ENCODE measurements at places on chromosomes 11 and 22.

- DNase-seq = no peak
Measured at GRCh38 chr11:64234647-64235379, 429 bp downstream of the VEGFB start.

GRCh38 chr11:91164452-91164822 is 941.6 kb upstream of the CHORDC1 start:
- no peak for DNase-seq

DNA sequence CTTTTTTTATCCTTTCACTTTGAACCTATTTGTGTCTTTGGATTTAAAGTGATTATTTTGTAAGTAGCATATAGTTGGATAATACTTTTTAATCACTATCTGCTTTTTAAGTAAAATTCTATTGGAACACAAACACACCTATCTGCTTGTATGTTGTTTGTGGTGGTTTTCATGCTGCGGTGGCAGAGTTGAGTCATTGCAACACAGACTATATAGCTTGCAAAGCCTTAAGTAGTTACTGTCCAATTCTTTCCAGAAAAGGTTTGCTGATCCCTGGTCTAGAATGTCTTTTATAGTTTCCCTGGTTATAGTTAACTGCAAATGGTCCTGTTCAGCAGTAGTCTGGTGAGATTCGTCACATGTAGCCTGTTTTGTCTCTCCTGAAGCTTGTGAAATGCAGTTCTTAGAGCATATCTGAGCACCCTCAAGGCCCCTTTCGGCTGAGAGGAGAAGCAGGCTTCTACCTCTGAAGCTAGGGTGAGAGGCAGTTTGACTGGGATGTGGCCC is 21.5 kb downstream of the SHANK3 start:
- no peak for DNase-seq

DNA sequence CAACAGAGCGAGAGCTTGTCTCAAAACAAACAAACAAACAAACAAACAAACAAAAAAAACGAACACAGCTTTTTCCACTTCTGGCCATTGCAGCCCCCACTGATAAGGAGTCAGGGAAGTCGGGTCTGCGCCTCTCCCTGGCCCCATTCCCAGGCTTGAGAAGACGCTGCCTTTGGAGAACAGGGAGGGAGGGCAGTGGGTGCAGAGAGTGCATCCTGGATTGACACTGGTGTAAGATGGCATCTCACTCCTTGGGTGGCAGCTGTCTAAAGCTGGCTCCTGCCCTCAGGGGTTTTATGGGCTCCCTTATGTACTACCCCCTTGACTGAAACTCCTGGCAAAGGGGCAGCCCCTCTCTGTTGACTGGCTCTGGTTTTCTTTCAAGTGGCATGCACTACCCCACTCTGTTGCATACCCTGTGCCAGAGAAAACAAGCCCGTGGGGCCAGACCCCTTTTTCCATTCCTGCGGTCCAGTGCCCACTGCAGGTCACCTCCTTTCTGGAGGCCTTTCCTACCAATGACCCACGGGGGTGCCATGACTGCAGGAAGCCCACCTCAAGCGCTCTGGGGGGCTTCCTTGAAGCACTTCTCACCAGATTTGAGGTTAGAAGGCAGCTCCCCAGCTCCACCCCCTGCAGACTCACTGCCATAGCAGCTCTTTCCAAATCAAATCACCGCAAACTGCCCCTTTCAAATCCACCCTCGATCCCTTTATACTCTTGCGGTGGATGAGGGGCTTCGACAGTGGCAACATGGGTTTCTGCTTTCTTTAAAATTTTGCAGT is 12.7 kb downstream of the DRAP1 start:
- no peak for DNase-seq

GRCh38 chr11:64372021-64372420 is 13.1 kb downstream of the RPS6KA4 start:
- no peak for DNase-seq

GRCh38 chr11:56331861-56332491 is 13.9 kb upstream of the OR8K1 start:
- no peak for DNase-seq

All from GDM1 (cell line).